Mesendoderm (in vitro differentiated cells): ENCODE measurements at places on chromosomes 1 and 21.

DNA sequence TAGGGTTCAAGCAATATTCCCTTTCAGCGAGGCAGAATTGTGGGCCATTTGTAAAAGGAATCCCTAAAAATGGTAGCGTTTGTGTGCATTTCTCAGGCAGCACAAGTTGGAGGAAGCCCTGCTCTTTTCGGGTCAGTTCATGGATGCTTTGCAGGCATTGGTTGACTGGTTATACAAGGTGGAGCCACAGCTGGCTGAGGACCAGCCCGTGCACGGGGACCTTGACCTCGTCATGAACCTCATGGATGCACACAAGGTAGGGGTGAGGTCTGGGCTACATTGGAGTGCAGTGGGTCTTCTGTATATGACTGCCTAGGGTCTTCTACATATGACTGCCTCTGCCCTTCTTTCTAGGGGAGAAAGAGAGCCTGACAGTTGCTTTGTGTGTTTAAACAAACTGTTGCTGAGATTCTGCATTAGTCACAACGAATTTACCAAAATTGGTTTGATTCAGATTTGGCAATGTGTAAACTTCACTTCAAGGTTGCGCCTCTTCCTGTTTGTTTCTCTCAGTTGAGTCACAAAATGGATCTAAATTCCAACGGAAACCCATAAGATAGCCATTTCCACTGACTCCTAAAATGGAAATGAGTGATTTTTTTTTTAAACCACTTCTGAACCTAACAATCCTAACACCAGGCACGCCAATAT is 40.4 kb upstream of the BMP8A start:
- no peak for DNase-seq

DNA sequence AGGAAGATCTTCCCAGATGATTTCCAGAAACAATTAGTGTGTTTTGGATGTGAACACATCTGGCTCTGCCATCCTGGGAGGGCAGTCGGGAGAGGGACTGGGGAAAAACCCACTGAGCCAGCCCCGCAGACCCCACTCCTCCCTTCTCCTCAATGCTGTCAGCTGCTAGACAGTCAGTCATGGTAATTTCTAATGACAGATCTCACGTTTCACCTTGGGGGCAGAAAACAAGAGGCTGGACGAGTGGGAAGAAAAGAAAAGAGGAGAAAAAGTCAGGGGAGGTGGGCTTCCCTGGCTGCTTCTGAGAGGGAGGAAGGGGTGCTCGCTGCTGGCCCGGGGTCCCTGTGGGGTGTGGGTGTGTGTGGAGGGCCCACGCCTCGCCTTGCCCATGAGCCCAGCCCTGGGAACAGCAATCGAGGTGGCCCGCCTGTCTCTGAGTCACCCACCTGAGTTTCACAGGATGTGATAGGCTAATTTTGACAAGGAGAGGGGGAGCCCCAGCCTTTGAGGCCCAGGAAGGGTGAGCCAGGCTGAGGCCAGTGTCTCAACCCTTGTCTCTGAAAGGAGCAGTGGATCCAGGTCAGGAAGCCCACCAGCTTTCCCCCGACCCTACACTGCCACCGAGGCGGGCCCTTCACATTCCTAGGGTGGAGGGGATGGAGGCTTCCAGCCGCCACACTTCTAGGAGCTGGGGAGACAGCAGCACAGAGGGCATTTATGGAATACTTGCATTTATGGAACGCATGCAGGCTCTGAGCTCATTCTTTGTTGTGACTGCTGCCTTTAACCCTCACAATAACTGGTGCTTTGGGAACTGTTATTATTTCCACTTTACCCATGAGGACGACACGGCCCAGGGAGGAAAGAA is 49.1 kb upstream of the IFNLR1 start:
- DNase-seq, result peak; percentile 56

DNA sequence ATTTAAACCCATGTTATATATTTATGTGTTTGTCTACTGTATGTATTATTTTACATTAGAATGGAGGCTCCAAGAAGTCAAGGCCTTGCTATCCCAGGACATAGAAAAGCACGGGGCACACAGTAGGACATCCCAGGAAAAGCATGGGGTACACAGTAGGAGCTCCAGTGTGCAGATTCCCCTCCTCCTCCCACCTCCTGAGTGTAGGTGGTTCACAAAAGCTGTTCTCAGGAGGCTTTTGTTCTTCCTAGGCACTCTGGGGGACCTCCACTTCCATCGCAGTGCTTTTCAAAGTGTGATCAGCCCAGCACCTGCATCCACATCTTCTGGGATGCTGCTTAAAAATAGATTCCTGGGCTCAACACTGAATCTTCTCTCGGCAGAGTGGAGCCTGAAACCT is 30.8 kb upstream of the VTCN1 start:
- no peak for DNase-seq

GRCh38 chr1:244118109-244118761 is 67.2 kb downstream of the ZBTB18 start:
- no peak for DNase-seq

GRCh38 chr1:171582589-171582988 is 39.5 kb upstream of the MYOCOS start:
- DNase-seq, result no peak

GRCh38 chr1:232722626-232723025 is 82.6 kb upstream of the MAP10 start:
- DNase-seq, result no peak

DNA sequence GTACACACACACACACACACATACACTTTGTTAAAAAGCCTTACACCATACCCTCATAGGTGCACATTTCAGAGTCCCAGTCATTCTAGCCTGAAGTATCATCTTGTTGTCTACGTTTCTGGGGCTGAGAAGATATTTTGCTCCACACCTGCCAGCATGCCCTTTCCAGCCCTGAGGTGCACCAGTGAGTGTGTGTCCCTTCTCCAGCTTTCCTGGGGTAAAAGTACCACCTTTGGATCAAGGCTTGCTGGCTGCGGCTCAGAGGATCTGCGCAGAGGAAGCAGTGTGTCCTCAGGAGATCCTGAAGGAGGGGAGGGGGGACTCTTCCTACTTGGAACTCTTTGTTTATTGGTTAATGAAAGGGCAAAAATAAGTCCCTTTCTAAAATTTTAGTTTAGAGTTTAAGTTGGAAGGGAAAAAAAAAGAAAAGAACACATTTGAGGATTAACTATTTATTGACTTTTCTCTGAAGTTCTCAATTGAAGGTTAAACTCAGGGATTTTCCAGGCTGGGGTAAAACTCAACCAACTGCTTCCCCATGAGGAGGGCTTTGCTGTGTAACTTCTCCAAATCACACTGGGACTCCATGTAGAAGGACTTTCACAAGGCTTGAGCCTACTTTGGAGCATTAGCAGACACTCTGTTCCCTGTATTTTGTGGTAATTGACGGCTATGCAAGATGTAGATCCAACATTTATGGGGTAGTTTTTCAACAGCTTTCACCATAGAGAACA is 200.3 kb upstream of the SGIP1 start:
- DNase-seq, result peak; percentile 58

DNA sequence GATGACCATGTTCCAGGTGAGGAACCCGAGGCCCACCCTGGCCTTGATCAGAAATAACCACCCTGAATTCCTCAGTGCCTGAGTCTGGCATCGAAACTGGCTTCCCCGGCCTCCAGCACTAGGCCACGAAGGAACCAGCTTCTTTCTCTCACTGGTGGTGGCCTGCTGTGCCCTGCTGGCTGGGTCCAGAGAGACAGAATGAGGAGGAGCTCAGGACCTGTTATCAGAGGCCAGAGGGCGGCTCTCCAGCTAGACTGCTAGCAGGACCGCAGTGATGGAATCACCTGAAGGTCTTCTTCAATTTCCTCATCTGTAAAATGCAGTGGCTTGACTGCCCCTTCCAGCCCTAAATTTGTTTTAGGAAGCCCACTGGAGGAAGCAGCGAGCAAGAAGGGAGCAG is 20.5 kb downstream of the ROR1 start:
- DNase-seq, result peak; percentile 53

DNA sequence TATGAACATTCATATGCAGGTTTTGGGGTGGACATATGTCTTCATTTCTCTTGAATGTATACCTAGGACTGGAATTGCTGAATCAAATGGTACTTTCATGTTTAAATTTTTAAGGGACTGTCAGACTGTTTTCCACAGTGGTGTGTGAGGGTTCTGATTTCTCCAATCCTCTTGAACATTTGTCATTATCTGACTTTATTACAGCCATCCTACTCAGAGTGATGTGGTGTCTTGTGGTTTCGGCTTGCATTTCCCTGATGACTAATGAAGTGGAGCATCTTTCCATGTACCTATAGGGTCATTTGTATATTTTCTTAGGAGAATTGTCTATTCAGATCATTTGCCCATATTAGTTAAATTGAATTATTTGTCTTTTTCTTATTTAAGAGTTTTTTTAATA is 35.4 kb upstream of the ZNF281 start:
- DNase-seq, result no peak

DNA sequence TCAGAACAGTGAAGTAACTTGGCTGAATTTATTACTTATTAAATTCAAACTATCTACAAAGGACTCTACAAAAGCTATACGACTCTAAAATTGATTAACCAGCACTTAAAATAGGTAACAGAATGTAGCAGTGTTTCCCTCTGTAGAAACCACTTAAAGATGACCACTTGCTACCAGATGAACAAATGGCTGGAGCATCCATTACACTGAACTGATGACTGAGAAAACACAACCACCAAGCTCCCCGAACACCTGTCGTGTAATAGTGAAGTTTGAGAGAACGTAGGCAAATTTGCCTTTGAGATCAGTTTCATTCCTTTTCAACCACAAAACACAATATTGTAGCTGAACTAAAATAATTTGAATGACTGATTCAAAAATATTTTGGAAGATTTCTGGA is 226.7 kb downstream of the KCNT2 start:
- DNase-seq, result no peak

GRCh38 chr1:48532976-48533375 is 61.0 kb upstream of the SPATA6 start:
- peak; percentile 84 for DNase-seq

DNA sequence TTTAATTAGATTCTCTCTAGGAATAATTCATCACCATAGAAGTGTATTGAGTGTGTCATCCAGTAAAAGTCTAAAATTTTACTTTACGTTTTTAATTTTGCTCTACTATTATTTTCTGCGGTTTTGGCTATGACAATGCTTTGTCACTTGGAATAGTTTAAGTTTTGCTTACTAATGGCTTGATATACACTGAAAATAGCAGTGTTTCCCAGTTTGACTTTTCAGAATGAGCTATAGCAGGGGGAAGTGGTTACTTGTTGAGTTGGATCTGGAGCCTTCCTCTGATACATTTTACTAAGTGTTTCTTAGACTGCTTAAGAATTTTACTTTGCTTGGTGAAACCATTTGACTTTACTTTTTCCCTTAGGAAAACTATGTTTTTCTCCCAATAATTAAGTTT is 5.0 kb downstream of the DNAJC16 start:
- DNase-seq, result no peak

DNA sequence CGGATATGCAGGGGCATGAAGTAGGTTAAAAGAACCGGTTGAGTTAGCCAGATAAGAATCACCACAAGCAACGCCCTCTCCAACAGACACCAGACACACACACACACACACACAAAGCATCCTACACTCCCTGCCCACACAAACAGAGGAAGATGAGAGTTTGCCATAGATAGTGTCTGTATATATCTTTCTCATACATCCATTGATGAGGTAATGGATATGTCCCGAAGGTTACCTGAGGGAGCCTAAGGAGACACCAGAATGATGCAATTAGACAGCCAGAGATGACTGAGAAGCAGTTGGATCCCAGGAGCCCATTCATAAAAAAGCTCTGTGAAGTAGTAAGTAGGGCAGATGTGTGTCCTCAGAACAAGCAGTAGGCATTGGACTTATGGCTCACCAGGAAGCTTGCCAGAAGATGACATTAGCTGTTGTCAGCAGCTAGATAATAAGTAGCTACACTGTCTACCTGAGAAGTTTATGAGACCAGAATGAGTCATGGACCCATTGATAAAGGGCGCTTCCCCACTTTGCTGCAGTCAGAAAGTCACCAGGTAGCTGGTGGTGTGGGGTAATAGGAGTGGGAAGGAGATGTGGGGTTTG is 247.0 kb downstream of the KCNT2 start:
- no peak for DNase-seq

GRCh38 chr1:165570078-165570477 is 26.3 kb downstream of the LRRC52 start:
- no peak for DNase-seq

- DNase-seq, result peak; percentile 86
Measured at GRCh38 chr1:180881806-180882509, 30.7 kb upstream of the KIAA1614 start.

DNA sequence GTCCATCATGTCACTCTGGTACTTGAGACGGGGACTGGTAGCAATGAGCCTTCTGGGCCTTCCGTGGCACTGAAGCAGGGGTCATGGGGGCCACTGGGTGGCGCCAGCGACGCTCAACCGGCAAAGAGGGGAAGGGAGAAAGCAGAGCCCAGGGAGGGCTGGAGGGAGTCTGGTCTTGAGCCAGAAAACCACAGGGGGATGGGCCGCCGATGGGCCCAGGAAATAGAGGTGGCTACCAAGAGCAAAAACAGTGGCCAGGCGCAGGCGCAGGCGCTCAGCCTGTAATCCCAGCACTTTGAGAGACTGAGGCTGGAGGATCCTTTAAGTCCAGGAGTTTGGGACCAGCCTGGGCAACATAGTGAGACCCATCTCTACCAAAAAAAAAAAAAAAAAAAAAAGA is 21.8 kb downstream of the EXOC8 start:
- peak; percentile 79 for DNase-seq

DNA sequence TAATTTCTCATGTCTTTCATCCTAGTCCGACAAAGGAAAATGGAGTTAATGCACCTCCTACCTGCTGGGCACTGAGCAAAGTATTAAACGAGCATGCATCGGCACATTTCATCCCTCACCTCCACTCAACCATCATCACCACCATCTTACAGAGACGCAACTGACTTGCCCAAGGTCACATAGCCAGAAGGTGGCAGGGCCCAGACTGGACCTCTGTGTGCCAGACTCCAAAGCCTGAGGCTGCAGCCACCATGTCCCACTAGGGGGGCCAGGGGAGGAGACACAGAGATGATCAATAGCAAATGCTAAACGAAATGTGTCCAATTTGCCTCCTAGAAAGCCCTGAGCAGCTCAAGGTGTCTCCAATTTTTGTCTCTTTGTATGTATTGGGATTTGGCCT is 163.7 kb upstream of the EDN2 start:
- no peak for DNase-seq

DNA sequence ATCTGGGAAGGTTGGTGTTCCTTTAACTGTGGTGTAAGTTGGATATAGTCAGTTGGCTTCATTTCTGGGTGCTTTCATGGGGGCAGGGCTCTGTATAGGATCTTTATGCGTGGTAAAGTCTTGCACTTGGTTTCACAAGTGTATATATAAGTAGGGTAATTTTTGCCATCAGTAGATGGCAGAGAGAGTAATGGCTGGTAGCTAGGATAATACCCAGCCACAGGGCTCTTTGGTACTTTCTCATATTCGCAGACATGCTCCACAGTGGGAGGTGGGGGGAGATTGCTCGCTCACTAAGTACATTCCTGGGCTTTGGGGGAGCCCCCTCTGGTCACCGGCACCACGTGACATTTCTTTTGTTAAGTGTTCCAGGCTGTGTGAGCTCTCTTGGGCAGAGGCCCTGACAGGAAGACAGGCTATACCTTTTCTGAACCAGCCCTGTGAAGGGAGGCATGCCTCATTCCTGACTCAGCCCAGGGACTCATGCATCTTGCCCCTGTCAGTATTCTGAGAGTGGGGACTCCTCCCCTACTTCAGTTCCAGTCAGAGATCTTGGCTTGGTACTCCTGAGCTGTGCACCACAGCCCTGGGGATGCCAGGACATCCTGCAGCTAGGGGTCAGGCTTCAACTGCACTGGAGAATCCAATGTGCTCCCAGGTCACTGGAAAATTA is 37.6 kb downstream of the FCRL2 start:
- DNase-seq, result peak; percentile 37

GRCh38 chr1:91007827-91008226 is 14.0 kb downstream of the ZNF644 start:
- DNase-seq, result peak; percentile 43
